ENCODE measurements at places on chromosomes 16 and 17. TPM values are rescaled to one million over a fixed set of nuclear protein-coding genes. Genes with fewer than 3 reads are reported as not detected.

DNA sequence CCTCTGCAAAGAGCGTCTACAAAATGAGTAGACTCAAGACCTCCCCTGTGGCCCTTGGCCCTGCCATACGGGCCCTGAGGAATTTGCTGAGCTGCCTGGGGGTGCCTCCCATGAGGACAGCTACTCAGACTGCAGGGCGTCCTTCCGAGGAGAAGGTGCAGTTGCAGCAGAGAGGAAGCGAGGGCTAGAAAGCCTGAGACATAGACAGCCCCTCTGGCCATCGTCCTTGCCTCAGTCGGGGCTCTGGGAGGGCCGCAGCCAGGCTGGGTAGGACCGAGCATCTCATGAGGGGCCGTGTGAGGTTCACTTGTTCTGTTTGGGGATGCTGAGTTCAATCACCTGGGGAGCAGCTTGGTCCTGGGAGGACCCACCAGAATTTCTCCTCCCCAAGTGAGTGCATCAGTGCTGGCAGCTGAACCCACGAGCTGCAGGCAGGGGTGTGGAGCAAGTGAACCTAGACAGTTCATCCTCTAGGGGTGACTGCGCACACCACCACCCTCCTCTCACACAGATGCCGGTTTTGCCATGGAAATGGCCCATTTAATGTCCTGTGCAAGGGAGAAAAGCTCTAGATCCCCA, 20.3 kb downstream of the RAB11FIP4 start:
- DNase-seq: no peak

GRCh38 chr16:58399718-58400633, 7.7 kb downstream of the GINS3 start:
- no peak for DNase-seq

- no peak for DNase-seq
Observed at GRCh38 chr17:34886831-34887230, 74.4 kb downstream of the CCT6B start.

DNA sequence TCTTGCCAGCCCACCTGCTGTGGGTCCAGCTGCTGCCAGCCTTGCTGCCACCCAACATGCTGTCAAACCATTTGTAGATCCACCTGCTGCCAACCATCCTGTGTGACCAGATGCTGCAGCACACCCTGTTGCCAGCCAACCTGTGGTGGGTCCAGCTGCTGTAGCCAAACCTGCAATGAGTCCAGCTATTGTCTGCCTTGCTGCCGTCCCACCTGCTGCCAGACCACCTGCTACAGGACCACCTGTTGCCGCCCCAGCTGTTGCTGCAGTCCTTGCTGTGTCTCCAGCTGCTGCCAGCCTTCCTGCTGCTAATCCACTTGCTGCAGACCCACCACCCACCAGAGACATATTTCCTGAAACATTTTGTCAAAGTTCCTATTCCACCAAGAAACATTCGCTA, 641 bp downstream of the KRTAP9-1 start:
- DNase-seq: no peak

DNA sequence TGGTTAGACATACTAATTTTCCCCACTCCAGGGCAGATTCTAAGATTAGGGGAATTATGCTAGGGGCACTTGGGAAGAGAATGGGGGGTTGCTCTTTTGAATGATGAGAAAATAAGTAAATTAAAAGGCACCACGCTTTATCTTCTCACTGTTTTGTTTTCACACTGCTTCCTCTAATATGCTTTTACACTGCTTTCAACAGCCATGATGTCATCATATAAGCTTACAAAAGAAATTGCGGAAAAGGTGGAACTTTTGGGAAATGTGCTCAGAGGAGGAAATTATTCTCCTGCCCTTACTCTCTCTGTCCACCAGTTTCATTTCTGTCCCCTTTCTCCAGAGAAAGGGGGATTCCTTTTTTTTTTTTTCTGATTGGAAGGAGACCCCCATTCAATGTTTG, 308.2 kb downstream of the TOX3 start:
- no peak for DNase-seq

DNA sequence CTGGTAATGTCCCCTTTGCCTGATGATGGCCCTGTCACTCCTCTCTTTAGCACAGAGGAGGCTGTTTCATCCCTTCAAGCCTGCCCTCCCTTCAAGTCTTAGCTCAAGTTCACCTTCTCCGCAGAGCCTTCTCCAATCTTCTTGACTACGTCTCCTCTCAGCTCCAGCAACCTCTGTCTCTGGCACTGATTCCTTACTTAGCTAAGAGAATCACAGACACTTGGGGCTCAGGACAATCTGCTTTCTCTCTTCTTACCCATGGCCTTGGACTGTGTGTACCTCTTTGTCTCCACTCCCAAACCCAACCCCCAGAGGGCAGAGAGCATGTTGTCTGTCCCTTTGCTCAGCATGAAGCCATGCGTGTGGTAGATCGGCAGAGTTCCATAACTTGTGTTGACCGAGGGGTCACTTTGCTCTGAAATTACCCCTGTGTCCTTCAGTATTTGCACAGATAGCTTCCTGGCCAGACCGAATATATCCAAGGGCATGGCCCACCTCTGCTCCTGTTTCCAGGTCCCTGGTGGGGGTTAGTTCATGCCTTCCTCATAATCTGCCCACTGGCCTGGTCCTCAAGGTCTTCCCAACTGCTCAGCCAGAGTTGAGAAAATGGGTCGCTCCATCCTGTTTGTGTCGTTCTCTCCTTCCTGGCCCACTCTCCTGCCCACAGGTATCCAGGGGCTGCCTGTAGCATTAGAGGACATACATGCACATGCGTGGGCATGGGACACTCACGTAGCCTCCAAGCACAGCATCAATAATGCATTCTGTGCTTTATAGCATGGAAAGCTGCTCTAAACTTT, 41.6 kb downstream of the MAPT start:
- DNase-seq: no peak

DNA sequence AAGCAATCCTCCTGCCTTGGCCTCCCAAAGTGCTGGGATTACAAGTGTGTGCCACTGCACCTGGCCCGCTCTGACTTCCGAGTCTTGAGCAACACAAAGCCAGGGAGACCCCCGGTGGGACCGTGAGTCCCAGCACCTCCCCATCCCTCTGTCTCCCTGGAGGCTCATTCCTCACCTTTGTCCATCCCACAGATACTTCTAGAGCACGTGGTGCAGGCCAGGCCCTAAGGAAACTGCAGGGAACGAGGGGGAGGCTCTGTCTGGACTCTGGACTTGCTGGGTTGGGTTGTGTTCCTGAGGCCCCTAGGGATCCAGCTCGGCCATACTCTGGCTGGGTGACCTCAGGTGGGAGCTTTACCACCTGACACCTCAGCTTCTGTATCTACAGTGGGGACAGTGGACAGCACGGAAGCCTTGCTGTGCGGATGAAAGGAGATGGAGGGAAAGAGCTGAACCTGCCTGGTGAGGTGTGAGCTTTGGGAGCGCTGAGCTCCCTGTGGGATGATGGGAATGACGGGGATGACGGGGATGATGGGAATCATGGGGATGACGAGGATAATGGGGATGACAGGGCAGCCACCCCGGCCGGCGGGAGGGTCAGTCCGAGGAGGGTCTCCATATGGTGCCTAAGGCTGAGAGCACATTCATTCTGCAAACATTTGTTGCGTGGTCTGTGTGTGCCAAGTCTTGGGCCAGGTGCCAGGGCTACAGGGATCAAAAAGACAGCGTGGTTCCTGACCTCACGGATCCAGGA, 26.6 kb downstream of the C16orf74 start:
- no peak for DNase-seq

- no peak for DNase-seq
Observed at GRCh38 chr16:11042191-11042590, 97.8 kb downstream of the CLEC16A start.

DNA sequence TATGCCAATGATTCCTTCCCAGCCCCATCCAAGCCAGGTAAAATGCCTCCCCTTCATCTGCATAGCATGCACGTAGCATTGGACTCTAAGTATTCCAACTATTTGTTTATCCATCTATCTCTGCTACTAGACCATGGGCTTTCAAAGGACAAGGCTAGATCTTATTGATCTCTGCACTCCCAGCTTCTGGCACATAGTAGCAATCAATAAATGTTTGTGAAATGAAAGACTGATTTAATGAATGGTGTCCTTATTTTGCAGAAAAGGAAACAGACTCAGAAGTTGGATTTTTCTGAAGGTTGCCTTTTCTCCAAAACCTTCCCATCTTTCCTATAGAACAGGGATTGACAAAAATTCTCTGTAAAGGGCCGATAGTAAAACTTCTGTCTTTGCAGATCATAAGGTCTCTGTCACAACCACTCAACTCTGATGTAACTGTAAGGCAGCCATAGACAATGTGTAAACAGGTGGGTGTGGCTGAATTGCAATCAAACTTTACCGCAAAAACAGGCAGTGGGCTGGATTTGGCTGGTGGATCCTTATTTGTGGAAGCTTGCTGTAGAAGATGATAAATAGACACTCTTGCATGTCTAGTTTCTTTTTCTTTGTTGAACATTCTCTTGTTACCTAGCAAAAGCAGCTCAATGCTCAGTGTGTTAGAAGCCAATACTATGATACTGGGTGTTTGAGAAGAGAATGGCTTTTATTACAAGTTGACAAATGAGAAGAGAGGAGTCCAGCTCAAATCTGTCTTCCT, 7.6 kb upstream of the CMTR2 start:
- DNase-seq: no peak

- DNase-seq: no peak
Observed at GRCh38 chr16:2270588-2271470, 2.9 kb upstream of the RNPS1 start.

- no peak for DNase-seq
Observed at GRCh38 chr17:39677542-39678339, 9.5 kb downstream of the PNMT start.

DNA sequence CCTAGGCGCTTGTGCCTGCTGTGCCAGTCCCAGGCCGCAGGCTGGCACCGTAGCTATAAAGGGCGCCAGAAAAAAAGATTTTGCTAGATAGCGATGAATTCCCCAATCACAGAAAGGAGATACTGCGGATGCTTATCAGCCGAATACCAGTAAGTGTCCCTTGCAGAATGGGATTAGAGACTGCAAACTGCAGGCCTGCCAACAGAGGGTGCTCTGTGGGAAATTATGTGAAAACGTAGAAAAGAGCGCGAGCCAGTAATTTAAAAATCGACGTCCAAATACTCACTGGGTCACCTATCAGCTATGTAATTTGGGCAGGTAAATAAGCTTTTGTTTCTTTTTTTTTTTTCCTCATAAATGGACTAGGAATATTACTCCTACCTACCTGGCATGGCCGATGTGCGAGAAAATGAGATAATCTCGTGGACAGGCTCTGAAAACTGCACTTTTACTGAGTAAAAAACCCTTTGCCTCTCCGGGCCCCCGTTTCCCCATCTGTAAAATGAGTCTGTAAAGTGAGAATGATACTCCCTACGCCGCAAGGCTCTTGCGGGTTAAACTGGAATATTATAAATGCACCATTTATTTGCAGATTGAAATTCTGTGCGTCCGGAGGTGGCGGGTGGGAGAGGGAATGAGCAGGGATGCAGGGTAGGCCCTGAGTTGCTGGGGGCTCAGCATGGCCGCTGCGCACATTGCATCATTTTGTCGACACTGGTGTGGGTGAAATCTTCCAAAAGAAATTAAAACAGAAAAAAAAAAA, 1.2 kb upstream of the COG1 start:
- DNase-seq: peak; percentile 71

Gene CD7
- total RNA-seq: 67.9 TPM

Gene SLFN12L
- total RNA-seq: 3.7 TPM

Gene TOB1
- total RNA-seq: 7.7 TPM

Gene PYDC1
- total RNA-seq: 1.3 TPM

Gene SLC6A2
- total RNA-seq: 0.14 TPM

Gene TBC1D3D
- total RNA-seq: not detected

Gene CLEC18B
- total RNA-seq: 0.28 TPM

Gene PRM1
- not detected for total RNA-seq

Gene LPO
- 0.09 TPM for total RNA-seq
